CD4-positive, alpha-beta T cell treated with Interleukin-10 for 1 hour (primary cell): ENCODE measurements at places on chromosomes 2 and 18.
A peak's percentile ranks its signal among the peaks of the same experiment; 100 is the strongest.

- no peak for DNase-seq
Observed at GRCh38 chr18:63858456-63858855, 29.0 kb upstream of the SERPINB2 start.

DNA sequence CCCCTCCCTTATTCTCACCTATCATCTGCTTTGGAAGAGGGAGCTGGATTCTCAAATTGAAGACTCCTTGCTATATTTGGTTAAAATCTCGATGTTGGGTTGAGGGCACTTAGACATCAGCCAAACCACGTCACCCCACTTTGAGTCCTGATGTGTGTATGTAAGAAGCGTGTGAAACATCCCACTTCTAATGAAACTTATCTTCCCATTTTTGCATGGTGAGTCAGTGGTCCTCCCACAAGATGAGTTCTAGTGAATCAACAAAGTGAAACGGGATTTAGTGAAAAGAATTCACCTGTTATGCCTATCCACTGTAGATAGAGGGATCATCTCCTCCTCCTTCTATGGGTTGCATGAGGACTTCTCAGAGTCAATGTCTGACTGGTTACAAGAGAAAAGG lies 51.4 kb upstream of the SPRED2 start:
- no peak for DNase-seq

GRCh38 chr2:28232295-28232694 lies 160.4 kb upstream of the FOSL2 start:
- no peak for DNase-seq

GRCh38 chr18:36653141-36653869 lies 175.5 kb downstream of the TPGS2 start:
- no peak for DNase-seq

DNA sequence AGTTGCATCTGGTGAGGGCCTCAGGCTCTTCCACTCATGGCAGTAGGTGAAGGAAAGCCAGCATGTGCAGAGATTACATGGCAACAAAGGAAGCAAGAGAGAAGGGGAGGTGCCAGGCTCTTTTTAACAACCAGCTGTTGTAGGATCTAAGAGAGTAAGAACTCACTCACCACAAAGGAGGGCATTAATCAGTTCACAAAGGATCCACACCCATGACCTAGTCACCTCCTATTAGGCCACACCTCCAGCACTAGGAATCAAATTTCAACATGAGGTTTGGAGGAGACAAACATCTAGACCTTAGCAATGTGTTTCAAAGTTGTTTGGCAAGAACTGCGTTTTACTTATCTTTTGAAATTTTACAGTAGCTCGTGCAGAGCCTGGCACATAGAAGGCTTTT lies 20.5 kb upstream of the REG3A start:
- no peak for DNase-seq

DNA sequence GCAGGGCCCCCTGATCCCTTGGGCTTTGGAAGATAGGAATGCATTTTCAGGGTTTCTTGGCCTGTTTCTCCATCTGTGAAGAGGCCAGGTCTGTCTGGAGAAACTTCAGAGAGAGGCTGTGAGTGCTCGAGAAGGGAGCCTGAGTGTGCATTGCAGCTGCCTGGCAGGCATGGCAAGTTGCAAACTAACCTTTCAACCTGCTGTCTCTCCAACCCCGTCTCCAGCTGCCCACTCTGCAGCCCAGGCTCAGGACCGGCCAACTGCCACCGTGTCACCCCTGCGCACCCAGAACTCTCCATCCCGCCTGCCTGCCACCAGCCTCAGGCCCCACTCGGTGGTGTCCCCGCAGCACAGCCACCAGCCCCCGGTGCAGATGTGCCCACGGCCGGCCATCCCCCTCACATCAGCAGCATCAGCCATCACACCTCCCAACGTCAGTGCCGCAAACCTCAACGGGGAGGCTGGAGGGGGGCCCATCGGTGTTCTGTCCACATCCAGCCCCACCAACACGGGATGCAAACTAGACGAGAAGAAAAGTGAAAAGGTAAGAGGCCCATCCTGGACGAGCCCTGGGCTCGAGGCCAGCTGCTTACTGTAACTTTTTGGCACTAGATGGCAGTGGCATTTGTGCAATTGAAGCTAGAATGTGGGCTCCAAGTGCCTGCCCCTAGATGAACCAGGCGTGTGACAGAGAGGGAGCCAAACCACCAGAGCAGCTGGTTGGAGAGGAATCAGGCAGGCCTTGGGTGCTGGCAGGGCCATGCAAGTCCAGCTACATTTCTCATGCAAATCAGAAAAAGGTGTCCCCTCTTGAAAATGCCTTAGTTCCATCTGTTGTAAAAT lies 164.6 kb downstream of the SEPTIN10 start:
- DNase-seq = no peak

DNA sequence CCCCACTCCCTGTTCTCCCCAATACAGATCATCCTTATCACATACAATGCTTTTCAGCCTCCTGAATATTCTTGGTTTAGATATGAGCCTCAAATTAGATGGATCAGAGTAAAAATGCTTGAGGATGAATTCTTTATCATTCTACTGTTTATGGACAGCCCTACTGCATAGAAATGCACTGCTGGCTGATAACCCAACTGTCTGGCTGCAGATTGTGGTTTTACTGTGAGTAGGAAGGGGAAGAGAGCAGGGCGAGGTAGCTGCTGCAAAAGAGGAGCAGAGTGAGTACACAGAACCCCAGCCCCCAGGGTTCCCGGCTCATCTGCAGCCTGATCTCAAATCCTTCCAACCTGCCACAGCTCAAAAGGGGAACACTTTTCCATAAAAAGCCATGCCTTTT lies 29.4 kb upstream of the NCOA1 start:
- DNase-seq = no peak

DNA sequence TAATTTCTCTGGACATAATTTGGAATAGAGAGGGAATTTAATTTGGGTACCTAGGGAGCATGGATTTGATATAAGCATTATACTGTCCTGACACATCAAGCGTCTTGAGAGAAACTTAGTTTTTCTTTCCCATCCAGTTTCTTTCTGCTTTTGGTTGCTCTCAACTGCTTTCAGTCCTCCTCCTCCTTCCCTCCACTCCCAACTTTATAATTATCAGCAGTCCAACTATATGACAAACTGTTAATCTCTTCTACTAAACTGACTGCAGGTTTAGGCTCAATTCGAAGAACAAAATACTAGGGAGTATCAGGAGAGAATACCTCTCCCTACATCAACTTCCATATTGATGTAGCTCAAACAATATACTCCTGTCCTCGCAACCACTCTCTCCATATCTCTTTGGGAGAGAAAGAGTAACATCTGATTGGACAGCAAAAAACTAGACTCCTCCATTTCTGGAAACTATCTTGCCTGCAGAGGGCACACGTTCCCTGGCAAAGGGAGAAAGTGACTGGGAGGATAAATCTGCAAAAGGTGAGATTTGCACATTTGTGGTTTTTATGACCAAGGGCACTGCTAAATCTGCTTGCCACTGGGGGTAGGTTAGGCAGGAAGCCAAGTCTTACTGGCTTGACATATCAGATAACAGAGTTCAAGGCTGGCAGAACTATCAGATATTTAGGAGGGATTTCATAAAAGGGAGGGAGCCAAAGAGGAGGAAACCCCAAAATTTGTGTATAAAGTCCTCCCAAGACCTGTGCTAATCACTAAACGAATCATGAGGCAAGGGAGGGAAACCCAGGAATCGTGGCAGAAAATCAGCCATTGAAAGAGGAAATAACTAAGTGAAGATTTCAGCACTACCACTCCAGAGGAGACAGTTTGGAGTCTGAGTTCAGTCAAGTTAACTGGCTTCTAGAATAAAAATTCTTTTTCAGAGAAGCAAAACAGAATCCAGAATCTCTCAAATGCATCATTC lies 40.0 kb downstream of the ICA1L start:
- DNase-seq = peak; percentile 66

DNA sequence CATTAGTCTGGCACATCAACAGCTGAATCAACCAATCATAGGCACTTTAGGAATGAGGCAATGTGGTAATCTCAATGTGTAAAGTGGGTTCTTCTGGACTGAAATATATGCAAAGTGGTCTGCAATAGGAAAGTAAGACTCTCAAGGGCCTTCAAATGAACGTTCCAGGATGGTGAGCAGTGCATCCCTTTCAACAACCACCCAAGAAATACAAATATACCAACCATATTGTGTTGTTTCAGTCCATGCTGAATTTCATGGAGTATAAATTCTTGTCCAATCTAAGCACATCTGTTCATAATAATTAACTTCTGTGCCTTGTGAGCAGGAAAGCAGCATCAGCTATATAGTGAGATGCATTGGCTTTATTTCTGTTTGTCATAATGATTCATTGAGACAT lies 556.2 kb downstream of the THSD7B start:
- no peak for DNase-seq

DNA sequence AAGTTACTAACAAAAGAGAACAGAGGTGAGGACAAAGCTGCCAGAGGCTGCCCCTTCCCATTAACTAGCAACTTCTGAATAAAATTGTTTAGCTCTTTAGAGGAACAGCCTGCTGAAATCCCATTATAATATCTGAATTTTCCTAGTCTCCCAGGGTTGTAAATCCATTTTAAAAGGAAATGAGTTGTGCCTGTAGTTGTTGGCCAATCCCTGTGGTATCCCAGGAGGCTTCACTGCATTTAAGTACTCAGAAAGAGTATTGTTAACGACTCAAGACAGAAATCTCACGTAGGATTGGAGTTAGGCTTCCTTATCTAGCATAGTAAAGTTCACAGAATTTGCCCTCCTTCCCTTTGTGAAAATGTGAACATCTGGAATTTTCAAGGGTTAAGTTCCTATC lies 8.9 kb downstream of the LAPTM4A start:
- no peak for DNase-seq

GRCh38 chr2:190879474-190880377 lies 895 bp upstream of the GLS start:
- DNase-seq = no peak

GRCh38 chr2:133579274-133579673 lies 11.0 kb upstream of the NCKAP5 start:
- DNase-seq = no peak

DNA sequence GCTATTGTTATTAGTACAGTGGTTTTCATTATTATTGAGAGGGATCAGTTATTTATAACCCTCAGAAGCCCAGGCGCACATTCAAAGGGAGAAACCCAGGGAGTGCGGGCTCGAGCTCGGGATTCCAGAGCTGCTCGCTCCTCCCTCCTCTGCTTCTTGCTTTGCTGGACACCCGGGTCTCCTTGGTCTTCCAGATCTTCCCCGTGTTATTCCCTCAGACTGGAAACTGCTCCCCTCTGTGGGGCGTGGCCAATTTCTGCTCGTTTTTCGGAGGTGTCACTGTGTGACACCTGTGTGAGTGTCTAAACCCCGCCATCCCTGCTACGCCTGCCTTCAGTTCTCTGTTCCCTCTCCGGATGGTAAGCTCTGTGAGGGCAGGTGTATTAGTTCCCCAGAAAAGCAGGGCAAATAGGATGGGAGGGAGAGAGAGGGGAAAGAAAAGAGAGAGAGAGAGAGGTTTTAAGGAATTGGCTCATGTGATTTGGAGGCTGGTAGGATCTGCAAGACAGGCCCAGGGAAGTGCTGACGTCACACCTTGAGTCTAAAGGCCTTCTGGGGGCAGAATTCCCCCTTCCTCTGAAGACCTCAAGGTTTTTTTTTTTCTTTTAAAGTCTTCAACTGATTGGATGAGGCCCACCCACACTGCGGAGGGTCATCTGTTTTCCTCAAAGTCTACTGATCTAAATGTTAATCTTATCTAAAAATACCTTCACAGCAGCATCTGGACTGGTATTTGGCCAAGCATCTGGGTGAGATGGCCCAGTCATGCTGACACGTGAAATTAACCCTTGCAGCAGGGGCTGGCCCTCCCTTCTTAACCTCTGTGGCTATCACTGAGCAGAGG lies 457.3 kb upstream of the ID2 start:
- DNase-seq = no peak

- no peak for DNase-seq
Observed at GRCh38 chr18:67875944-67876343, 359.4 kb upstream of the DSEL start.

- DNase-seq = no peak
Observed at GRCh38 chr18:78607221-78607620, 372.4 kb upstream of the SALL3 start.

- DNase-seq = no peak
Observed at GRCh38 chr2:161170377-161170776, 10.1 kb downstream of the TANK start.

DNA sequence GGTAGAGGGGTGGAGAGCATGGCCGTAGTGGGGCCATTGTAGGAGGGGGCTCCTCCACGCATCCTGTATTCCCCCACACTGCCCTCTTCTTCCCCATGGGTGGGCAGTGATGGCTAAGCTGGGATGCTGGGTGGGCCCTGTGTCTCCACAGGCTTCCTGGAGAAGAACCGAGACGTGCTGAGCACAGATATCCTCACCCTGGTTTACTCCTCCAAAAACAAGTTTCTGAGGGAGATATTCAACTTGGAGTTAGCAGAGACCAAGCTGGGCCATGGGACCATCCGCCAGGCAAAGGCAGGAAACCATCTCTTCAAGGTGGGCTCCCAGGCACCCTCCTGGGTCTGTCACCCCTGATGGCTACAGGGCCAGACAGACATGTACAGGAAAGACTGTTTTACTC lies 52.8 kb downstream of the MYO7B start:
- no peak for DNase-seq

GRCh38 chr2:130949954-130950353 lies 113.2 kb downstream of the ARHGEF4 start:
- no peak for DNase-seq

- DNase-seq = peak; percentile 16
Observed at GRCh38 chr18:3402982-3403451, 47.0 kb upstream of the TGIF1 start.

- DNase-seq = no peak
Observed at GRCh38 chr2:238841542-238842164, 6.2 kb upstream of the TWIST2 start.

- DNase-seq = no peak
Observed at GRCh38 chr2:185375731-185376130, 362.9 kb upstream of the FSIP2 start.

DNA sequence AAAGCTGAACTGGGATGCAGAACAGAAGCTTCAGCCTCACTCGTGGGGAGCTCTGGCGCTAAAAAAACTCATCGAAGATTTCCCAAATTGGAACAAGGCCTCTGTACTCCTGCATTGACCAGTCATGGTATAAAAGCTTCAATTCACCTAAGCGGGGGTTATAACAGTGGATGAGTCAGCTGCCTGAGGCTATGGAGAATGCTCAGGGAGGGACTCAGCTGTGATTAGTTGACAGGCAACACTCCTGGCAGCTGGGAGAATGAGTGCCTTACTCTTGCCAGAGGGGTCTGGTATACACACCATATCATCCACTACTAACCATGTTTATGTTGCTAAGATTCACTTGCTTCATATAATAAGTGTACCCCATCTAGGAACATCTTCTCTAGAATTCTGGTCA lies 350.6 kb upstream of the VRK2 start:
- DNase-seq = no peak
